Epithelial cell of proximal tubule (primary cell): ENCODE measurements at places on chromosomes 7 and 10.

DNA sequence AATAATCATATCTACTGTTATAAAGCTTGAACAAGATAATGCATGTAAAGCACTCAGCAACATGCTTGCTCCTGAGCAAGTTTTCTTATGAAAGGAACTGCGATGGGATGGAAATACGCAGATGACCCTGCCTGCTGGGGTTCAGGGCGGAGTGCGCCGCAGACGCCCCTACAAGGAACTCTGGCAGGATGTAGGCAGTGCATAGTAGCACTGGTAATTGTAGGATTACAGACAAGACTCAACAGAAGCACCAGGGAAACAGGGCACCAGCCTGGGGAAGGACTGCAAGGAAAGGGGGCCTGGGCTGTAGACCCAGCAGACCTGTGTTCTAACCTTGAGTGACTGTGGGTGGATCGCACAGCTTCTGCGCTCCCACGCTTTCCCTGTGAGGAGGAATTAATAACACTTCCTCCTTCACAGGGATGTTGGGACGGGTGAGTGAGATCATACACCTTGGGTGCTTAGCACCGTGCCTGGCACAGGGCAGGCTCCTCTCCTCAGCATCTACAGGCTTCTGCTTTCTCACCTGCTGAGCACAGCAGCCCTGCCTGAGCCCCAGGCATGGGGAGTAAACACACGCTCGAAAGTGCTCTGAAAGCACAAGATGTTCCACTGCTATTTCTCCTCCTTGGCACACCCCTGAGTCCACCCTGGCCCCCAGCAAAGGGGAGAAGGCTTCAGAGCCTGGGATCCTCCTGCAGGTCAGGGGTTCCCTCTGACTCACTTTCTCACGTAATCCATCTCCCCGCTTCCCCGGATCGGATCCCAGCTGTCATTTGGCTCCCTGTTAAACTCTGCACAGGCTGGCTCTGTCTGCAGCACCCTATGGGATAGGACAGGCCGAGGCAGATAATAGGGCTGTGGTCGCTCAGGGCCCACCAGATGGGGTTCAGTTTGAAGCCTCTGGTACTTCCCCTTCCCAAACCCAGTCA is 19.2 kb downstream of the ITPRIP start:
- no peak for DNase-seq

DNA sequence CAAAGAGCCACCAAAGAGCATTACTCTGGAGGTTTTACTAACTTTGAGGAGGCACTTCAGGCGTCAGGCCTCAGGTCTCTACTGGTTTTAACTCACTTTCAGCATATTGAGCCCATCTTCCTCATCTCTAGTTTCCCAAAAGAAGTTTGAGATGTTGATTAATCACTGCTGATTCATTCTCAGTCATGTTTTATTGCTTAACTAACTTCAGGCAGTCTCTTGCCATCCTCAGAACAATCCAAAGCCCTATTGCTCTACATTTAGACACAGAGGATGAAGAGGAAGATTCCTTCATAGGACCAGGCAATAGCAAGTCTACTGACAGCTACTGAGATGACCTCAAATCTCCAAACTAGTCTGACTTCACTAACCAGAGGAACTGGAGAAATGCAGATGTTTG is 39.1 kb upstream of the BET1 start:
- no peak for DNase-seq

GRCh38 chr7:129933627-129934026 is 19.1 kb downstream of the UBE2H start:
- no peak for DNase-seq

GRCh38 chr10:125062914-125063230 is 97.5 kb downstream of the CTBP2 start:
- DNase-seq, result no peak

DNA sequence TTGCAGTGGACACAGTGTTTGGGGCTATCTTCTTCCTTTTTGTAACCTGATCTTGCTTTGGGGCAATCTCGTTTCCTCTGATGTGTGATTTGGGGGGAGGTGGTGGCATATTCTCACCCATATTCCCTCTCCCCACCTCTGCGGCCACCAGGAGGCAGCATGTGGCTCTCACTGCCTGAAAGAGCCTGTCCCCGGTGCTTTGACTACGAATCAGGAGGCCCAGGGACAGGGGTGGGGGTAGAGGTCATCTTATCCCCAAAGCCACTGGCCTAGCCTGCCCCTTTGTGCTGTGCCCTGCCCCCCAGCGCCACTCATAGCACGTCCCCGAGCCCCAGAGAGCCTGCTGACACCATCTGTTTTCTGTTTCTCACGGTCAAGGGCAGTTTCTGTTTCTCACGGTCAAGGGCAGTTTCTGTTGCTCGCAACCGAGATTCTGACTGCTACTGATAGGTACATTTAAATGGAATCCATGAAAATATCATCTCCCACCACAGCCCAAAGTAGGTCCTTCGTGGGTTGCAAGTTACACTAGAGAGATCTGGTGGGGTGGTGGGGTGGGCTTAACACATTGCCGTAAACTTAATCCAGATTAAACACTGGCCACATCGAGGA is 28.2 kb downstream of the PHYH start:
- no peak for DNase-seq

DNA sequence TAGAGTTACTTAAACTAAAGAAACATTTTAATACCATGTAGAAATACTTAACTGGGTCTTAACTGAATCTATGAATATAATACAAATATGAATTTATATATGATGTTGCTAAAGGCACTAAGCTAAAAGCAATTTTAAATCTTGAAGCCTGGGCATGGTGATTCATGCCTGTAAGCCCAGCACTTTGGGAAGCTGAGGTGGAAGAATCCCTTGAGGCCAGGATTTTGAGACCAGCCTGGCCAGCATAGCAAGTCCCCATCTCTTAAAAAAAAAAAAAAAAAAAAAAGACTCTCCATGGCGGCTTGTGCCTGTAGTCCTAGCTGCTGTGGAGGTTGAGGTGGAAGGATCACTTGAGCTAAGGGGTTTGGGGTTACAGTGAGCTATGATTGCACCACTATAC is 95.3 kb downstream of the CCSER2 start:
- DNase-seq, result no peak

DNA sequence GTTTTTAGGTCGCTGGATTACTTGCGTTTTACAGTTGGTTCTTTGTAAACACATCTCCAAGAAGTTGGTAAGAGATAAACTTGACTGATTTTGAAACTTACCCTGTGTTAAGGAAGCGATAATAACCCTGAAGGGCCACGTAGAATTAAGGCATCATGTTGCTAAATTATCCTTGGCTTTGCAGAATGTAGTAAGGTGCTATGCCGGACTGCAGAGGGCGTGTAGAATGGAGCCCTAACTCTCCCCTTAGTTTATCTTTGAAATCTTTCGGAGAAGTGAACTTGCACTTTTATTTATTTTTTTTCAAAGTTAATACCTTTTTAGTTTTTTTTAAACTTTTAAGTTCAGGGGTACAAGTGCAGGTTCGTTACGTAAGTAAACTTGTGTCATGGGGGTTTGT is 208.8 kb upstream of the DKK1 start:
- no peak for DNase-seq
